CD4-positive, alpha-beta T cell treated with Interleukin-6 for 4 hours (primary cell): ENCODE measurements at places on chromosomes 1 and 21.

- no peak for DNase-seq
These were observed 22.3 kb upstream of the MOB3C start for GRCh38 chr1:46638921-46639320.

- no peak for DNase-seq
These were observed at the start of gene DSCAM for GRCh38 chr21:40846587-40847411. TSS of gene DSCAM (minus strand) at chr21:40847158. CDS start at chr21:40846661, 497 bp downstream.

DNA sequence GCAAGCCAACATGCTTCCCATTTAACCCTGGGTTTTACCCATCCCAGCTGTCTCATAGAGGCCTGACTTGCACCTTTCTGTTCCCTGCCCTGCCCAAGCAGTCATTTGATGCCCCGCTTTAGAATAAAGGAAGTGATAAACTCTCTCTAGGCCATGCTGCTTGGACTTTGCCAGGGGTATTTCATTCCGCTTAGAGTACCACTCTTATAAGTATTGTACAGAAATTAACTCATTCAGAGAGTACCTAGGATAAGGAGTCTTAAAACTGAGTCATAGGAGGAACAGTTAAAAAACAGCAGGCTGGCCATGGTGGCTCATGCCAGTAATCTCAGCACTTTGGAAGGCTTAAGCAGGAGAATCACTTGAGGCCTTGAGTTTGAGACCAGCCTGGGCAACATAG, 21.0 kb upstream of the LYST start:
- DNase-seq, result no peak

- DNase-seq, result no peak
These were observed 15.6 kb upstream of the C1orf174 start for GRCh38 chr1:3915551-3916121.

DNA sequence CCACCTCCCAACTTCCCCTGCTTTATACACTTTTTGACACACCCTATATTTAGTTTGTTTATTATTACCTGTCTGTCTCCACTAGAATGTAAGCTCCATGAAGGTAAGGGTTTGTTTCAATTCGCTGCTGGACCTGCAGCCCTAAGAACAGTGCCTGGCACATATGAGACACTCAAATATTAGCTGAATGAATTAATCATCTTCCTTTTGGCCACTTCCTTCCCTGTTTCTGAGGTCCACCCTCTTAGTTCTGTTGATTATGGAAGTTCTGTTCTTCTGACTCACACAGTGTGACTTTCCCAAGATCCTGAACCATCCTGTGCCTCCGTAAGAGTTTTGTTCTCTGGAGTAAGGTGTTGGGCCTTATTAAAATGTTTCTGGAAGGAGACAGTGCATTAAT, 40.4 kb upstream of the GJA5 start:
- no peak for DNase-seq

DNA sequence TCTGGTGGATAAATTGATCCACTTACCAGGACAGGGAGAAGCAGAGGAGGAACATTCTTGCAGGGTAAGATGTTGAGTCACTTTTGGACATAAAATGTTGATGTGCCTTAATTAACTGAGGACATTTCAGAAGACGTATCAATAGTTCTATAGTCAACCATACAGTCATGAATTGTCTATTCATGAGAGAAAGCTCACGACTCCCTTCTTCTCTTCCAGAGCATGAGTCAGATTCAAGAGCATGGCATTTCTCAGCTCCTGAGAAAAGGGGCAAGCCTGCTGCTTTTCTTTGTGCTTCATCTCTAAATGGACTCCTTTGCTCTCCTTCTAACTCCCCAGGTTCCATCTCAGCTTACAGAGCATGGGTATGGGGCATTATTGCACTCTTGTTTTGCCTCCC, 55.7 kb downstream of the ADGRL4 start:
- no peak for DNase-seq

- peak; percentile 69 for DNase-seq
These were observed at the start of gene PDE9A for GRCh38 chr21:42653231-42654061. TSS of gene PDE9A (plus strand) at chr21:42653621. CDS start at chr21:42653815, 194 bp downstream.

GRCh38 chr21:15247613-15248012, 182.8 kb upstream of the NRIP1 start:
- no peak for DNase-seq

DNA sequence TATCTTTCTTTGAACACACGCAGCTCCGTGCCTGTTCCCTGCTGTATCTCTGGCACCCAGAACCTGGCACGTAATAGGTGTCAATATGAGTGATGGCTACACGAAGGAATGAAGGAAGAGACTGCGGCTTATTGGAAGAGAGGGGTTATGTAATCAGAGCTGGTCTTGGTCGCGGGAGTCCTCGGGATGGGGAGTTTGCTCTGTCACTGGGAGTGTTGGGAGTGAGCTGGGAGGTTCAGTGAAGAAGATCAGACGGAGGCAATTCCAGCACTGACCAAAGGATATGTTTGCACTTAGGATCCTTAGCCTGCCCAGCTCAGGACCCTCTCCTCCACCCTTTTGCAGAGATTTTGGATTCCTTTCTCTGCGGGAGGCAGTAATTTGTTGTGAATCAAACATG, 709.1 kb downstream of the PTPRU start:
- no peak for DNase-seq

DNA sequence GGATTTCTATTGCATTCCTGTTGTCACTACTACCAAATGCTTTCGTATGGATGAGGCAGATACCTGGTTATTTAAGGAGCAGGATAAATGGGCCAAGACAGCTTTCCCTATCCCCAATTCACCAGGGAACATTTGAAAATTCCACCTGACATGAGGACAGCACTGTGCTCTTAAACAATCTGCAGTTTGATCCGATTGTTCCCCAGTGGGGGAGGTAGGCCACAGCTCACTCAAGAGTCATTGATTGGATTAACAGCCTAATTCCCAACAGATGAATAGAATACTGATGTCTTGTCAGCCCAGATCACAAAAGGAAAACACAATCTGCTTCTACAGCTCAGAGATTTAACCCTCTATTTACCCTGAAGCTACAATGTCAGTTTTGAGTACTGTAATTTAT, 123.9 kb downstream of the LHX4 start:
- DNase-seq, result no peak
